ENCODE measurements at places on chromosomes 4 and X.

DNA sequence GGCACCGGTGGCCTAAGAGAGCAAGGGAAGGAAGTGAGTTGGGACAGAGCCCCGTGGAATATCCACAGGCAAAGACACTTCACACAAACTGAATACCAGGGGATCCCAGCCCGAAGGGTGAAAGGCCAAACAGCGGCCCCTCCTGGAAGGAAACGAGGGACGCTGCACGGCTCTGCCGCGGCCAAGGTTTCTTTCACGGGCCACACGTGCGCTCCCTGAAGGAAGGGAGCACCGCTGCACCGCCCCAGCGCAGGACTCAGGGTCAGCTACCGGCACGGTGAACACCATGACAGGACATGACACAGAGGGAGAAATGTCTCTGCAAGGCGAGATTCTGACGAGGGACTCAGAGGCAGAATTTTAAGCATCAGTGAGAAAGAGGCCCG is 31.5 kb upstream of the GTPBP6 start:
- DNase-seq = no peak

- DNase-seq = peak; percentile 71
Observed at GRCh38 chr4:42151568-42152506, 618 bp downstream of the BEND4 start.

DNA sequence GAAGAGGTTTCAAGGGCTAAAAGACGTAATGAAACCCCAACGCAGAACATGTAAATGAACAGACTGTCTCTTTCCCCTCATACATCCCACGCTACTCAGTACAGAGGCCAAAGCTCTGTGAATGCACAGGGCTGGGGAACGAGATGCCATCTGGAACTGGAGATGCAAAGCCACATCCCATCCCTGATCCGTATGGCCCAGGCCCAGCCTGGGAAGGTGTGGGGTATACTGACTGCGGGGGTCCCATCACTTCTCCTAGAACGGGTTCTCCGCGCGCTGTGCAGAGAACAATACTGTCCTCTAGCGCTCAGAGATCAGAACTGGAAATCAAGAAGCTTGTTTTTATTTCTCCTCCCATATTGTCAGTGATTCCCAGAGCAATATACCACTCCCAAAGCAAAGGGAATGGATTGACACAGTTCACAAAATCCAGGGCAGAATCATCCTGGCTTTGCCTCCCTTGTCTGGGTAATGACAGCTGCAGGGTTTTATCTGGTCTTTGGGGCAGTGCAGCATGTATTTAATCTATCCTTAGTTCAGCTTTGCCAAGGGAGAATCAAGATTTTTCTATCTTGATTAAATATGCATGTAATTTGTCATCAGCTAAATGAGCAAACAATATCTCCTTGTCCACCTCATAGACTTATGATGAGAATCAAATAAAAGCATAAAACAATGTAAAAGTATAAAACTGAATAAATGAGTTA is 47.3 kb upstream of the TLR3 start:
- peak; percentile 63 for DNase-seq

DNA sequence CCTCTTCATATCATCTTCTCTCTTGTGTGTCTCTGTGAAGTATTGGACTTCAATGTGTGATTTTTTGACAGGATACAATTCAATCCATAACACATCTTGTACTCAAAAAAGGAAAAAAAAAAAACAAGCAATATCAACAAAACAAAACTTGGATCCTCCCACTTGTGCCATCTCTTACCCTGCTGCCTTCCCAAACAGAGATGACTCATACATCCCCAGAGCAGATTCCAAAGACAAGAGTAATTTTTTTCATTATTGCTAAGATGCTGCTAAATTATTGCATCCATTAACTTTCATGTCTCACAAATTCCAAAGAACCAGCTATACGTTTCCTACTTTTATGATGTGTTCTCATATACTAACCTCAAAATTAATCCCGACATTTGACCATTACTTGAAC is 479.2 kb downstream of the GBA3 start:
- no peak for DNase-seq

- DNase-seq = no peak
Observed at GRCh38 chrX:55007656-55008055, 7.5 kb downstream of the APEX2 start.

DNA sequence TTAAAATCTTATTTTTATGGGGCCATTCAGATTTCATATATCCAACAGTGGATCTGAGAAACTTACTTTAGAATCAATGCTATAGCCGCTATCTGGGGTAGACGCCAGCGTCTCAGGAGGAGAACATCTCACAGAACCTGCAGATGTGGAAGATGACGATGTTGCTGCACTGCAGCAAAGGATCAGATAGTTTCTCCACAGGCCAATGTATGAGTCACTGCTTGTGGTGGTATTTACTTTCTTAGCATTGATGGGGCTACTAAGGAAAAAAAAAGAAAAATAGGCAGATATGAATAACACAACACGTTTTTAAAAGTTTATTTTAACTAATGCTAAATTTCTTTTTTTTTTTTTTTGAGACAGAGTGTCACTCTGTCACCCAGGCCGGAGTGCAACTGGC is 85.9 kb downstream of the ZAR1 start:
- DNase-seq = no peak

- DNase-seq = no peak
Observed at GRCh38 chr4:10003666-10004065, 17.6 kb downstream of the SLC2A9 start.

Data from NCI-H524 treated with DMSO at 0.1 percent for 48 hours (cell line).